ENCODE measurements at places on chromosomes 16 and 17.

DNA sequence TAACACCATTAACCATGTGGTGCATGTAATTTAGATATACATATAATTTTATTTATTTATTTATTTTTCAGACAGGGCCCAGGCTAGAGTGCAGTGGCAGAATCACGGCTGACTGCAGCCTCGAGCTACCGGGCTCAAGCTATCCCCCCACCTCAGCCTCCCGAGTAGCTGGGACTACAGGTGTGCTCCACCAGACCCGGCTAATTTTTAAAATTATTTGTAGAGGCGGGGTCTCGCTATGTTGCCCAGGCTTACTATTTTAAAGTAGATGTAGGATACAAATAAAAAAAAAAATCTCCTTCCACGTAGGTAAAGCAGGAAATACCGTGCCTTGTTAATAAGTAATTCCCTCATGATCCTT is 446 bp upstream of the COQ7 start:
- DNase-seq: no peak

GRCh38 chr17:30524847-30525246 is 47.6 kb downstream of the GOSR1 start:
- peak; percentile 65 for DNase-seq

- no peak for DNase-seq
Observed at GRCh38 chr17:7109461-7110322, 4.9 kb downstream of the ASGR2 start.

GRCh38 chr16:70483426-70483825 is 29.0 kb downstream of the FCSK start:
- no peak for DNase-seq

DNA sequence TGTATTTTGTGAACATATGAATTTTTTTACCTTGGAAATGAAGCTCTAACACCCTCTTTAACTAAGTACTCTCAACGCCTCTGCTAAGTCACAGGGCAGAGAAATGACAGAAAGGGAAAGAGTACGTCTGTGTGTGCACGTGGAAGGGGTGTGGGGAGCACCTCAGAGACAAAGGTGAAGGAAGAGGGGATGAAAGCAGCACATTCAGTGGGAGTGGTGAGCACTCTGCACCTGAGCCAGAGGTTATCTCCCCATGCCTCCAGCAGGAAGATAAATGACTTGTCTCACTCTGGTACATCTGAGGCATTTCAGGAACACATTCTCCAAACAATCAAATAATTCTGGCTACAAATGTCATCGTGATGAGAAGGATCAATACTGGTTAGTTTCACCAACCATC is 15.0 kb downstream of the GNA13 start:
- no peak for DNase-seq

- DNase-seq: peak; percentile 59
Observed at GRCh38 chr16:57938936-57939871, 31.7 kb downstream of the CNGB1 start.

DNA sequence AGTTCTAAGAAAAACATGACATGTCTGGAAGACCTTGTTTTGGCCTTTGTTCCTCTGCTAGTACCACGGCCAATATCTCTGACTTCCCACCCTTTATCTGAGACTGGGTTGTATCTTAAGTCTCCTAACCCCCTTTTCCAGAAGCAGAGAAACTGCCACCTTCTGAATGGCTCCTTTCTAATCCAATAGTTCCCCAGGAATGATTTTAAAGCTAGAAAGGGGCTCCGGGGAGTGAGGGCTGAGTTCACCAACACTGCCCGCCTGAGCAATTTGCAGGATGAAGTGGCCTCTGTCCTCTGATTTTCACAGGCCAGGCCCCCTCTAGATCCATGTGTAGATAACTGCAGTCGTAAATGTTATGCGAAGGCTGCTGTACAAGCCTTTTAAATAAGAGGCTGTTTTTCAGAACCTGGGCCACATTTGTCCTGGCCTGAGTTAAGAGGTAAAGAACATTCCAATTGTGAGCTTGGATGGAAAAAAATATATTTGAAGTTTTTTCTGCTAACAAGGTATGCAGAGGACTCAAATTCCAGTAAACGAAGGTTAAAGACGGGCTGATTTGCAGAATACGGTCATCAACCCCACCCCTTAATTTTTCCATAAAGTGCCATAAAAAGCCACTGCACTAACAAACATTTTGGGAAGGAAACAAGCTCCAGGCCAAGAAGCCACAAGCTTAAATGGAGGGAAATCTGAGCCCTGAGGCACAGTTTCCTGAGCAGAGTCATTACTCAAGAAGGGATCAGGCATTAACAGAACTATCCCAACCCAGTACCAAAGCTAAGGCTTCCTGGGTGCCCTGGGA is 117.0 kb upstream of the MAF start:
- DNase-seq: no peak

DNA sequence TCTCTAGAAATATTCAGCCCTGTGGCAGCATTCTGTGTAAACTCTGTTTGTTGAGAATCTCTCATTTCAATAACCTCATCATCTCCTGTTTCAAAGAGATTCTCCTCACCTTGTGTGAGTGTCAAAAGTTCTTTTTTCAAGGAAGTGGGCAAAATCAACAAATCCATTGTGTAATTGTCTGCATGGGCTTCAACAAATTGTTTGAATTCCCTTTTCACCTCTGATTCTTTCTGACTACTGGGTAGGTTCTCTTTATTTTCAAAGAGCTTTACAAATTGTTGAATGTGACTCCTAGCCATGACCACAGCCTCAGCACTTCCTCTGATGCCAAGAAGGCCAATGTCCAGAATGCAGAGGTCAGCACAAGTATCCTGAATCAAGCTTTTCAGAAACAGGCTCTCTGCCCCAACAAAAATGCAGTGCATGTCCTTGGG is 48.0 kb downstream of the N4BP1 start:
- DNase-seq: no peak

DNA sequence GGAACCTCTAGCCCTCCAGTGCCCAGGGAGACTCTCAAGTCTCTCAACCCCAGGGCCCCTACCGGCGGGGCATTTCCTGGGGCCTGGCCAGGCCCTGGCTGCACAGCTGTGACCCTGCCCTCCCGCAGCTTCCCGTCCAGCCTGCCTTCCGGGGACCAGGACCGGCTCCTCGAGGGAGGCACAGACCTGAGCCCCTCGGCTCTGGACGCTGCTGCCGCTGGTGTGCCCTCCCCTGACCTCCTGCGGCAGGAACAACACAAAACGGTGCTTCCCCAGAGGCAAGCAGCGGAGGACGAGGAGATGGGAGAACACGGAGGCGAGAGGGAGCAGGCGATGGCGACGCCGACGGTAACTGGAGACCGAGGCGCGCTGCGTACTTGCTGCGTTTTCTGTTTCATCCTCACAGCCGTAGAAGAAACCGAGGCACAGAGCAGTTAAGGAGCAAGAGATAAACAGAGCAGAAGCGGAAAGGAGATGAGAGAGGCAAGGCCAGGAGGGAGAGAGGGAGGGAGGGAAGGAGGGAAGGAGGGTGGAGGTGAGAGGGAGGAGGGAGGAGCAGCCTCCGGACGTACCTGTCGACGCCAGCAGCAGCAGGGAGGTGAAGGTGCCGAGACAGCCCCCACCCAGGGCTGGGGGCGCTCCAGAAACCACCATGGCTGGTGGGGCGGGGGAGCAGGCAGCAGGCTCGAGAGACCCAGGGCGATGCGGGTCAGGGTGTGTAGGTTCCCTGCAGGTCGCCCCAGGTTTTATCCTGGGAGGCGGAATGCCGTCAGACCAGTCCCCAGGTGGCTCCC is at the start of gene PRSS22:
Gene PRSS22 (minus strand): TSS at position 720 of the 794 bp plus-strand sequence. CDS start 66 bp downstream, at position 654.
- DNase-seq: no peak

- DNase-seq: no peak
Observed at GRCh38 chr17:51251010-51251409, 8.8 kb downstream of the MBTD1 start.

GRCh38 chr16:30183233-30184095 is at the start of gene CORO1A:
Gene CORO1A, plus strand, starts transcription at chr16:30183602. Its CDS starts 1,608 bp downstream, at chr16:30185210.
- peak; percentile 76 for DNase-seq

DNA sequence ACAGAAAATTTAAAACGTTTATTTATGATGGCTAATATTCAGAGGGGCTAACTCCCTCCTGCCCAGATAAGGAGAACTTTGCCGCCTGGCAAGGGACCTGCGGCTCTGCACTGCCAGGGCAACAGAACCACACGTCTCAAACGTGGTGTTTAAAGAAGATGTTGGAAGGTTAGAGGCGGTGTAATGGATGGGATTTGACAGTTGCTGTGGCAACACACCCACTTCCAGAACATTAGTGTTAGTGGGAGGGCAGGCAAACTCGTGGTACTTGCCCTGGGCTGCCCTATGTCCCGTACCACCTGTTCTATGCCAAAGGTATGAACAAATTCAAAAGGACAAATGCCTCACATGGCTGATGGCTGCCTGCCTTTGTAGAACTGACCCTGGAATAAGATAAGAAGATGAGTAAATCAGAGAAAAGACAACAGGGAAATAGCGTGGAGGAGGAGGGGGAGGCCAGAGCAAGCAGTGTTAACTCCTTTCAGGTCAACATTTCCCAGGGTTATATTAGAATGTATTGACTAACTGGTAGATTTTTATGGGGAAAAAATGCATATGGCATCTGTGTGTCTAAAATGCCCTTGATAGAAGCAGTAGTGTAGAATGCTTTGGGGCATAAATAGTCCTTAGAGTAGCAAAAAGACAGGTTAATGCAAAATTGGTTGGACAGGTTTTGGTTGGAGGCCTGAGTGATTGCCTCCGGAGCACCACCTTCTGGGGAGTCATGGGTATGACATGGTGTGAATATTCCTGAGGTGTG is 30.8 kb downstream of the HLF start:
- peak; percentile 36 for DNase-seq

DNA sequence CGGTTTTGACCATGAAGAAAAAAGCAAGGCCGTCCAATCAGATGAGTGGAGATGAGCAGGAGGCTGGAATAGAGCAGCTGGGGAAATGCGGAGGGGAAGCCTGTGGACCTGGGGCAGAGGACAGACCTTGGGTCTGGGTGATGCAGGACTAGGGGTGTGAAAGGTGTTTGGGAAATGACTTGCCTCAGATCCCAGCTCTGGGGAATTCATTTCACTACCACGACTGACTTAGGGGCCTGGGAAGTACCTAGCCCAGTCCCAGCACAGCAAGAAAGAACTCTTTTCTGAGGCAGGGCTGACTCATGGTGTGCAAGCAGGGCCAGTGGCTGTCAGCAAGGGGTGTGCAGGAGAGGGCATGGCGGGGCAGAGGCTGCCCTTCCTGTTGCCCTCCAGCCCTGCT is 14.8 kb downstream of the DNAI2 start:
- no peak for DNase-seq

DNA sequence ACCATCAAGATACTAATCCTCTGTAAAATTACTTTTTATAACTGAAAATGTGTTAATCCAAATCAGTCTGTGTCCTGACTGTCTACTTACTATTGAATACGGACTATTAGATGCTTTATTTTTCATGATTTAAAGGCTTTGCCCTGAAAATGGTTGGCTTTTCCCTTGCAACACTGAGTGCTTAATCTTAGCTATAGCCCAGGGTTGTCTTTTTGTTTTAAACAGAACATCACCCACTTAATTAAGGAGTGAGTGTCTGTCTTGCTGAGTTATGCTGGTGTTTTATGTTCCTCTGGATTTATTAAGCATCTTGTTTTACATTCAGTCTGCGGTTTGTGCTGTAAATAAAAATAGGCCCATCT is 11.0 kb downstream of the FTO start:
- no peak for DNase-seq

DNA sequence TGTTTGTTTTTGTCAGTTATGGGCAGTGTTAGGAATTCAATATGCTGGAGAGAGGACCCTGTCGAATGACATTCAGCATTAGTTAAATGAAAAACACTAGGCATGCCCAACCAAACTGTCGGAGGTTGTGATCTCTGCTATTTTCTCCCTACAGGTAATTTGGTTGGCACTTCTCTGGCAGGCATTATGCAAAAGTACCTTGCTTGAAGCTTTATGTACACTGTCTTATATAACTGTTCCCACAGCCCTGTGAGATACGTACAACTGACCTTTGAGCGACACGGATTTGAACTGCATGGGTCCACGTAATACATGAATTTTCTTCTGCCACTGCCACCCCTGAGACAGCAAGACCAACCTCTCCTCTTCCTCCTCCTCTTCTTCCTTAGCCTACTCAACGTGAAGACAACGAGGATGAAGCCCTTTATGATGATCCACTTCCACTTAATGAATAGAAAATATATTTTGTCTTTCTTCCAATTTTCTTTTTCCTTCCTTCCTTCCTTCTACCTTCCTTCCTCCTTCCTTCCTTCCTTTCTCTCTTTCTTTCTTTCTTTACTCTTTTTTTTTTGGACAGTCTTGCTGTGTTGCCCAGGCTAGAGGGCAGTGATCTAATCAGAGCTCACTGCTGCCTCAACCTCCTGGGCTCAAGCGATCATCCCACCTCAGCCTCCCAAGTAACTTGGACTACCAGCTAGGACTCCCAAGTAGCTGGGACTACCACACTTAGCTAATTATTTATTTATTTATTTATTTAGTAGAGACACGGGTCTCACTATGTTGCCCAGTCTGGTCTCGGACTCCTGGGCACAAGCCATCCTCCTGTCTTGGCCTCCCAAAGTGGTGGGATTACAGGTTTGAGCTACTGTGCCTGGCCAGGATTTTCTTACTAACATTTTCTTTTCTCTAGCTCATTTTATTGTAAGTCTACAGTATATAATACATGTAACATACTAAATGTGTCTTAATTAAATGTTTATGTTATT is 77.3 kb downstream of the WIPI1 start:
- no peak for DNase-seq

- peak; percentile 39 for DNase-seq
Observed at GRCh38 chr16:58127033-58127556, 2.1 kb downstream of the CFAP20 start.

- DNase-seq: peak; percentile 34
Observed at GRCh38 chr16:51524555-51525373, 373.7 kb upstream of the SALL1 start.

GRCh38 chr16:81630635-81631031 is 148.5 kb upstream of the PLCG2 start:
- DNase-seq: no peak

DNA sequence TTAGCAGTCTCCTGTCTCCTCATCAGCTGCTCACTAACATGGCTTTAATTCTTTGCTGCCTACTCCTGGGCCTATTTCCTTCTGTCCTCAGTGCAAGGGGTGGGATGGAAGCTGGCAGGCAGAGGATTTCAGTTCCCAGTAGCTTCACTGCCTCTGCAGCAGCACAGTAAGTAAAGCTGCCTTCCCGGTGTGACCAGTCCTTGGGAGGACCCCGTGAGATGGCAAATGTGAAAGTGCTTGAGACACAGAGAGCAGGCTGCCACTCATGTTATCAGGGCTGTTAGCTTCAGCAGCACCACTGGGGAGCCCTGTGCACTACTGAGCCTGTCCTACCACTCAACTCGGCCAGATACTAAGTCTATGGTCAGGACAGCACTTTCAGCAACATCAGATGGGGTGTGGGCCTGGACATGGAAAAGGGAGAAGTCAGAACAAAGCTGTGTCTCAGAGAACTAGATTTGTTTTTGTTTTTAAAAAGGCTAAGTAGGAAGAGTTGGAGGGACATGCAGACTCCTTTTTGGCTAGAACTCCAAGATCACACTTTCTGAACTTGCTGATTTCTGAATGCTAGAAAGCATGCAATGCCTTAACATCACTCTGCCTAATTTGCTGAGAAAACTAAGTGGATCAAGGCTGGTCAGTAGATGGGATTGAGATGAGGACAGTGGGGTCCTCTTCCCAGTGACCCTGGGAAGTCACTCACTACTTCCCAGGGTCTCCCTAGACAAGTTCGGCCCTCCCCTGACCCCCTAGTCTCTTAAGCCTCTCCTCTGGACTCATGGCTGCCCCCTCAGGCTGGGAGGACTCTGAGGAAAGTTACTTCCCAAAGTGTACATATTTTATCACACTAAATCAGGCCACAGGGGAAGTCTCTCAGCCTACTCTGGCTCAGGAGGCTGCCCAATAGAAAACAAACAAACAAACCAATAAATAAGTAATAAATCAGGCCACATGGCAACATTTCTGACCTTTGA is 1.1 kb downstream of the ACSF2 start:
- DNase-seq: peak; percentile 18

- DNase-seq: peak; percentile 87
Observed at GRCh38 chr16:14300705-14301168, 229.6 kb downstream of the MRTFB start.

- no peak for DNase-seq
Observed at GRCh38 chr16:79071424-79071823, 529.1 kb downstream of the MAF start.
